ENCODE measurements at places on chromosomes 16 and 17. TPM values are rescaled to one million over a fixed set of nuclear protein-coding genes. Genes with fewer than 3 reads are reported as not detected.

GRCh38 chr16:4212934-4213296, 29.0 kb downstream of the SRL start:
- DNase-seq: no peak

- no peak for DNase-seq
Measured at GRCh38 chr16:83513008-83513755, 294.6 kb upstream of the HSBP1 start.

UNC13D gene
- 5.2 TPM for total RNA-seq

DNA sequence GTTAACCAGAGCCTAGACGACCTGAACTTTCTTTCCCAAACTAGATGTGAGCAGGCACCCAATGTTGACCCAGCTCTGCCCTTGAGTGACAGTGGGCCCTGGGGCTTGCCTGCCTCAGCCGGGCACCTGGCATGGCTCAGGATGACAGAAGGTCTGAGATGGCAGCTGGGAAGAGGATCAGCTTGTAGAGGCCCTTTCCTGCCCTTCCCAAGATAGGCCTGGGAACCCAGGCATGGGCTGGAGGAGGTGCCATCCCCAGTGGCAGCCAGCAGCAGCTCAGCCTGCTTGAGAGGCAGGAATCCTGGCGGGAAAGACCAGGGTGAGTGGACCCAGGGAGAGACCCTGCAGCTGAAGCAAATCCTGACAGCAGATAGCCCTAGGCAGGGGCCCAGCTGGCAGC, 59.1 kb downstream of the PIPOX start:
- DNase-seq: no peak

DNA sequence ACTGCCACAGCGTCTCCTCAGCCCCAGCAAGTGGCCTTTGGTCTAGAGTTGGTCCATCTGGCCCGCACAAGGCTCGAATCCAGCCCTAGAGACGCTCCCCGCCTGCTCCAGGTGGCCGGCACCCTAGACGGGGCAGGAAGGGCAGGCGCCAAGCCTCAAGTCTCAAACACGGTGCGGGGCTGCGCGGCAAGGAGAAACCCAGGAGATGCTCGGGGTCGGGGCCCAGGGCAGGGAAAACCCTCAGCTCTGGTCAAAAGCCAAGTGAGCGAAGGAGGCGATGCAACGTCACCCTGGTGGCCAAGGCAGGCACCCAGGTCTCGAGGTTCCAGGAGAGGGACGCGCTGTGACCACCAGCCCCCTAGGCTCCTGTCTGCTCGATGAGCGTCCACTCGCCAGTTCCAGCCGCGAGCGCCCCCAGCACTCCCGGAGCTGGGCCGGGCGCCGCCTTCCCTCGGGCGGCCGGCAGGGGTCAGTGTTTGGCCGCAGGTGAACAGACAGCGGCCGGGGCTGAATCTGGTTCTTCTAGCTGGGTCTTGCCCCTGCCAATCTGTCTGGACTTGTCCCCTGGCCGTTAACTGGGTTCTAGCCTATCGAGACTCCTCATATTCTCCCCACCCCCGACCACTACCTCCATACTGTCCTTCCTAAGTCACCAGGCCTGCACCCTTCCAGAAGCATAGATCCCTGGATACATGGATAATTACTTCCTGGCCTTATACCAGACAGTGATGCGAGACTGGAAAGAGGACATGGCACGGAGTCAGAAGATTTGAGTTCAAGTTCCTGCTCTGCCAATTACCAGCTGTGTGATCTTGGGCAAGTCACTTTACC, 44.0 kb downstream of the PRAC1 start:
- DNase-seq: peak; percentile 52

DNA sequence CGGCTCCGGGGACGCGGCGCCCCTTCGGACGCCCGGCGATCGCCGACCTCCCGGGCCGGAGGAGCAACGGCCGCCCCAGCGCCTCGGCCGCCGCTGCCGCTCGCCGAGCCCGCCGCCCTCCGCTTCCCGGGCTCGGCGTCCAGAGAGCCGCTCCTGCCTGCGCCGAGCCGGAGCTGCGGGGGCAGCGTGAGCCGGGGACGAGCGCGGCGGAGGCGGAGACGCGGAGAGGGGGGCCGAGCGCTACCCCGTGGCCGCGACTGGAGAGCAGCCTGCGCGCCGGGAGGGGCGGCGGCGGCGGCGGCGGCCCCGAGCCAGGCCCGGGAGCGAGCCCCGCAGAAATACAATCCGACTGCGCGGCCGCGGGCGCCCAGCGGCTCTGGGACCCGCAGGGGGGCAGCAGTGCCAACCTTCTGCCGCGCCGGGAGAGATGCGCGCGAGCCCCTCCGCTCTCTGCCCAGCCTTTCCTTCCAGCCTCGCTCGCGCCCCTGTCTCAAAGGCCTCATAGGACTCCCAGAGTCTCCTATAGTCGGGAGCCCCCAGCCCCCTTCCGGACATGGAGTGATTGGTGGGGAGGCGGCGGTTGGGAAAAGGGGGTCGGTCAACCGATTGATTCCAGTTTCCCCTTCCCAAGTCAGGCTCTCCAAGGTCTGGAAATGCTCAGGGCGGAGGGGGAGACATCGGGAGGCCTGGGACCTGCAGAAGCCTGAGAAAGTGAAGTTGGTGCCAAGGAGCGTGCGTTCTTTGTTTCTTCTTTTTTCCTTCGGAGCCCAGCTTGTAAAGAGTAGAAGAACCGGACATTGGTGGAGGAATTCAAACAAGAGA, 1.0 kb upstream of the SDK2 start:
- DNase-seq: peak; percentile 10

DNA sequence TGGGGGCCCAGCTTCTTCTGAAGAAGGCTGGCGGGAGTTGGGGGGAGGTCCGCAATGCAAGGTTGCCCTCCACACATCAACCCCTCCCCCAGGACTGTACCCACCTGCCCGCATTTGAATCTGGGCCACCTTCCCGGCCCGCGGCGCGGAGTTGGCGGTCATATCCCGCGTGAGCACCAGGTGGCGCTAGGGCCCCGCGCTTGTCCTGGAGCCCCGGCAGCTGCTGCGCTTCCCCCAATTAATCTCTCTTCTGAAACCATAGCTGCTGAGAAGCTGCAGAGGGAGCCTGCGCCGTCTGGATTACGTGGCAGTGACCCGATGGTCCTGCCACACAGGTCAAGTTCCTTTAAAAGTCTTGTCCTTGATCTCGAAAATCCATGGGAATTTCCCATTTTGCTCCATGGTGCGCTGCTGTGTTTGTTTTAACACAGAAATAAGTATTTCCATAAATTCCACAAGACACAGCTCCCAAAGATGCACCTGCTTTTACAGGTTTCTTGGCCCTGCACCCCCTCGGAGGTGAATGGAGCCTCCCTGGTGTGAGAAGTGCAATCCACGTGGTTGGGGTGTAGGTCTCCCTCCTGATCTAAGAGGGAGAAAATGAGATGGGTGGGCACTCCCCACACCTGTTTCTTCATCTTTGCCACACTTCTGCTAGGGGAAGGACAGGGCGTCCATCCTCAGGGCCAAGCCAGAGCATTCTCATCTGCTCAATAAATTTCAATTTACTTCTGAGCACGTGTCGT, 22.1 kb downstream of the COX4I1 start:
- peak; percentile 84 for DNase-seq

DNA sequence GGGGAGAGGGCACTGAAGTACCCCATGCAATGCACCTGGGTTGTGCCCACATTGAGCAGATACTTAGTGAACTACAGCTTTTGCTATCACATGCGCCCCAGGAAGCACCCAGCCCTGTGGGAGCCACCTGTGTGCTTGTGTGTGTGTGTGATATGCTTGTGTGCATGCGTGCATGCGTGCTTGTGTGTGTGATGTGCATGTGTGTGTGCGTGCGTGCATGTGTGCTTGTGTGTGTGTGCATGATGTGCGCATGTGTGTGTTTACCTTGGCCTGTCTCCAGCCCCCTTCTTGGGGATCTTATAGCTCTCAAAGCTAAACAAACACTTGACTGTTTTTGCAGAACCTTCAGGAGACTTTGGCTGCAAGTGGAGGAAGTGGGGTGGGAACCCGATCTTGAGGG, 841 bp downstream of the C16orf89 start:
- no peak for DNase-seq

GRCh38 chr16:3637371-3637923, 17.0 kb upstream of the DNASE1 start:
- DNase-seq: no peak

GAS2L2 gene
- total RNA-seq: under 0.01 TPM

- DNase-seq: no peak
Measured at GRCh38 chr17:40471846-40472732, 28.8 kb downstream of the IGFBP4 start.

DNA sequence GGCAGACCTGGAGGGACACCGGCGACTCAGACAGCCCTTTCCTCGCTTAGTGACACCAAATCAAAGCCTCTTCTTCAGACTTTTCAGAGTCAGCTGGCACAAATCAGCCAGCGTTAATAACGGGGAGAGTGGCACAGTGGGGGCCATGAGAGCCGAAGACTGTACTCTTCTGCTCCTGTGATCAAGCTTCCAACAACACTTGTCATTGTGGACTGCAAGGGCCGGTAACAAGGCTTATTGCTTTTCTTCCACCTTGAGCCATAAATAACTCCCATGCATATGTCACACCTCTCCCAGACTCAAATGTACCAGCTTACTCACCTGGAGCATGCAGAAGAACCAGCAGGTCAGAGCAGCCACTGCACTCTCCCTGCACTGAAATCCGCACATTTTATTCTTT, 12.8 kb downstream of the FLCN start:
- DNase-seq: no peak

DNA sequence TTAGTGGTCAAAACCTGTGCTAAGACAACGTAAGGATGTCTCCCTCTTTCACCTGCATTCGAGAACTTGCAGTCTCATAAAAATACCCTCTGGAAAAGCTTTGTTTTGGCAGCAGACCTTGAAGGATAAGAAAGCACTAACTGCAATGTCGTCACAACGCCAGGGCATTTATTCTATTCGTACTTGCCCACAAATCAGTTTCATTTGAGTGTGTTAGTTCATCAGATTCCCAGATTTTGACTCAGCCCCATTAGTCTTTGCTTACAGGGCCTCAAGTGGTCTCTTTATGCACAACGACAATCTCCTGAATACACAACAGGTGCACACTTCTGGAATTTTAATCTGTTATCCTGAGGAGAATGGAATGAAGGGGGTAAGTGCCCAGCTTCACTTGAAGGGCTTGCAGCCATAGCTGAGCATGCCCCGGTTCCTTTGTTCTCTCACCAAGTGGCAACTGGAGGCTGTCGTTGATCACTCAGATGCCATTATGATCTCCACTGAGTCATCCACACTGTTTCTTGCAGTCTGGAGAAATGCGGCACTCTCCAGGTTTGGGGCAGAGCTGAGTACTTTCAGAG, 58.8 kb downstream of the CLEC19A start:
- DNase-seq: no peak

DNA sequence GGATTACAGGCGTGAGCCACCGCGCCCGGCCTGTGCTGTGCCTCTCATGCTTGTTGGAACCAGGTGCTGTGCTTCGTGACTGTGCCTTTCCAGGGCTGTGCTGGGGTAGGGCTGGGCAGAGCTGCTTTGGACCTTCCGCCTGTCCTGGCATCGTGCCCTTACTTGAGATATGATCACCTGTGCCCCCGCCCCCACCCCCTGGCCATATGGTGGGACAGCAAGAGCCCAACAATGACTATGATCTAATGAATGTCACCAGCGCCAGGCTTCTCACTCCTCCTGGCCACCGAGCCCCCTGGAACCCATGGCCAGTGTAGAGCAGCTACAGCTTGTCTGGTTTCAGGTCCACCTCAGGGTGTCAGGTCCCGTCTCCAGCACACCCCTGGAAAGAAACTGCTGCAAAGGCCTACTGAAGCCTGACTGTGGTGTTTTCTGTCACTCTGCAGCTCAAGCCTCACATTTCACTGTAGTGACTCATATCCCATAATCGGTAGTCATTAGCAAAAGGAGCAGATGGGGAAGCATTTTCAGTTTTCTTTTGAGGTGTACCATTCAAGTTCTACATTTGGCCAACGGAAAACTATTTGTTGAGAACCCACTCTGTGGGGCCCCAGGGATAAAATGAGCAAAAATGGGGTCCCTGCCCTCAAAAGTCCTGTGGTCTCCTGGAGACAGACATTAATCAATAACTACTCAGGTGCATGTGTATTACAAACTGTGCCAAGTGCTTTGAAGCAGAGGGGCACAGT, 22.1 kb downstream of the FCSK start:
- DNase-seq: peak; percentile 83

GRCh38 chr16:86880316-86881117, 302.2 kb downstream of the FOXL1 start:
- no peak for DNase-seq

- peak; percentile 17 for DNase-seq
Measured at GRCh38 chr17:67272312-67273047, 27.5 kb upstream of the HELZ start.

XAF1 gene
- total RNA-seq: 2.6 TPM

GRCh38 chr17:1762901-1763898, 1.3 kb downstream of the SERPINF1 start:
- DNase-seq: no peak

- peak; percentile 33 for DNase-seq
Measured at GRCh38 chr17:43598357-43599045, 52.4 kb upstream of the ETV4 start.

DNA sequence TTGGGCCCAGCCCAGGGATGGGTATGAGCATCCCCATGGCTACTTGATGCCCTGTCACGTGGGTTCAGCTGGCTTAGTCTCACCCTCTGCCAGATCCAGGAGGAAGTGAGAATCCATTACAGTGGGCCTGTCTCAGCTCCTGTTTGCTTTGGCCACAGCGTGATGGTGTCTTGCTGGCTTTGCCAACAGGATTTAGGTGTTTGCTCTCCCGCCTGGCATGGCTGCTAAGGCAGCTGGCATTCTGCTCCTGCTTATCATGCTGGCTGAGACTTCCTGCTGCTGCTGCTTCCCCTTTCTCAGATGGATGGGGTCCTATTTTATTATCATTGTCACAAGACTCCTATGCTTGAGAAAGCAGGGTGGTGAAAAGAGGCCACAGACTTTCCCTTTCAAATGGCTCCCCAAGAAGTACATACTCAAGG, 28.3 kb upstream of the HOXB13 start:
- DNase-seq: no peak

CACNG1 gene
- not detected for total RNA-seq

ZG16 gene
- total RNA-seq: not detected

DNA sequence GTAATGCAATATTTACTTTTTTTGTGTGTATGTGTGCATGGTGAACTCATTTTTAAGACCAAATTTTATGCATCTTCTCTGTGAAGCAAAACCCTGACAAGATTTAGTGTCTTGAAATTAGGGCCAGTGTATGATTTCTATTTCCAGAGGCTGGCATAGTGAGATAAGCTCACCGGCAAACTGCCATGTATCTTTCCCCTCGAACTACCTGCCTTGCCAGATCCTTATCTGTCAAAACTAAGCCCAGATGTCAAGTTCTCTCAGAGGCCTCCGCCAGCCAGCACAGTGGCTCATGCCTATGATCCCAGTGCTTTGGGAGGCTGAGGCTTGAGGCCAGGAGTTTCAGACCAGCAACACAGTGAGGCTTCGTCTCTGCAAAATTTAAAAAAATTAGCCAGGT, 10.0 kb downstream of the USP32 start:
- no peak for DNase-seq
